ENCODE measurements at places on chromosomes 16 and 17.

- peak; percentile 53 for DNase-seq
Measured at GRCh38 chr16:11949527-11949926, 7.7 kb upstream of the NPIPB2 start.

- no peak for DNase-seq
Measured at GRCh38 chr17:72665852-72666851, 426.3 kb downstream of the SLC39A11 start.

- peak; percentile 78 for DNase-seq
Measured at GRCh38 chr17:18217412-18218015, 7.9 kb upstream of the LLGL1 start.

DNA sequence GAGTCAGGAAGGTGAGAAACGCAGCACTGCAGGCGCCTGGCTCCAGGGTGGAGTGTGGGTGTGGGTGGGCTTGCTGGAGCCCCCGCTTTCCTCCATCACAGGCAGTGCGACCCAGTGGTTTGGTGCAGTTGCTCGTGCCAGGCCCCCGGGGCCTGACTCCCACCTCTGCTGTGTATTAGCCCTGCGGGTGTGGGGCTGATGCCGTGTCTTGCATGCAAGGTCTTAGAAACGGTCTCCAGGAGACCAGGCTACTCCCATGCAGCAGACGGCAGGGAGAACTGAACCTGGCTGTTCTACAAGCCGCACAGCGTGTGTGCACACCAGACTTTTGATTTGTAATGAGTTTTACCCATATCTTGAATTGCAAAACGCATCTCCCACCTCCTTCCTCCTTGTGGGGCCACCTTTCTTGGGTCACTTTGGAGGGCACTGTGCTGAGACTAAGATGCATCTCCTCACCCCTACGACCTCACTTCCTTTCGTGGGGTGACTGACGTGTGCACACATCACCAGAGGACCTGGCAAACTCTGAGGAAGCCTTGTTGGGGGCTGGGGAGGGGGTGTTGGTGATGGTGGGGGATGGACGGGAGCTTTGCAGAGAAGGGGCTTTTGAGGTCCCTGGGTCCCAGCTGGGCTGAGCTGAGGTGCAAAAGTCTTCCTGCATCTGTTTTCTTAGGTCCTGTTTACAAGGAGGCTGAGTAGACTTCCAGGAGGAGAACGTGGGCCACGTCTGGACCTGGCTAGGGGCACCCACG is 101.8 kb upstream of the TNRC6C start:
- no peak for DNase-seq

GRCh38 chr17:17351356-17351891 is 48.3 kb downstream of the NT5M start:
- no peak for DNase-seq

GRCh38 chr17:27452828-27453227 is 3.4 kb upstream of the KSR1 start:
- DNase-seq: no peak

GRCh38 chr17:76527430-76528111 is 9.9 kb downstream of the CYGB start:
- DNase-seq: peak; percentile 51

Data from suppressor macrophage treated with lipopolysaccharide for 4 hours (primary cell).